Left renal cortex interstitium (tissue), 4 donors: ENCODE measurements at places on chromosomes 6 and 20. TPM values are rescaled to one million over a fixed set of nuclear protein-coding genes. Genes with fewer than 3 reads are reported as not detected.

- no peak for DNase-seq
Observed at GRCh38 chr6:30857112-30857511, 27.2 kb upstream of the DDR1 start.

DNA sequence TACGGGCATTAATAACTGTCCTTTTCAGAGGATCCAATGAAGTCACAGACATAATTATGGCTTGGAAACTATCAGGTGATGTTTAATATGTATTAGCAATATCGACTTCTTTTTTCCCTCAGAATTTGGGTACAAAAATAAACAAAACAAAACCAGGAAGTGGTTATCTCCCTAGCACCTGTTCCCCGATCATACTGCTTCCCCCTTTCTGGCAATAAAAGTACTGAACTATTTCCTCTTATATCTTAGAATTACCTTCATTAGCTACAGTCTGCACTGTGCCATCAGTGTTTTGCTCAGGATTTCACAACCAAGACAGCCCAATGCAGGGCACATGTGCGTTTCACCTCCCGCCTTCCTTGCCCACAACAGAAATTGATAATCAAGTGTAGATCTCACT is 216.9 kb upstream of the BTBD3 start:
- no peak for DNase-seq

DNA sequence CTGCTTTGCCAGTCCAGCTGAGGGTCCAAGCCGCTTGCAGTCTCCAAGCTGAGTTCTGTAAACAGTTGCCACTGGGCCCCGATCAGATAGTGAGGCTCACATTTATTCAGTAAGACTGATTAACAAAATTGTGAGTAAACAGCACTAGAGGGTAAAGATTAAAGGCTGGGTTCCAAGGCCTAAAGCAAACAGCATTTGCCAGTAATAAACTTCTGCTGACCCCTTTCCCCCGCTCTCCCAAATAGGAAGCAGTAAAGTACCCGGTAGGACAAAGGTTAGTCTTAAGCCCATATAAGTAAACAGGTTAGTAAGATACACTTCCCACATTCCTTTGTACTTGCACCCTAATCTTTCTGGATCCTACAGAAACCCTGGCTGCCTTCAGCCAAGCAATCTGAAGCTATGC is 181.8 kb downstream of the MEI4 start:
- DNase-seq = no peak

DNA sequence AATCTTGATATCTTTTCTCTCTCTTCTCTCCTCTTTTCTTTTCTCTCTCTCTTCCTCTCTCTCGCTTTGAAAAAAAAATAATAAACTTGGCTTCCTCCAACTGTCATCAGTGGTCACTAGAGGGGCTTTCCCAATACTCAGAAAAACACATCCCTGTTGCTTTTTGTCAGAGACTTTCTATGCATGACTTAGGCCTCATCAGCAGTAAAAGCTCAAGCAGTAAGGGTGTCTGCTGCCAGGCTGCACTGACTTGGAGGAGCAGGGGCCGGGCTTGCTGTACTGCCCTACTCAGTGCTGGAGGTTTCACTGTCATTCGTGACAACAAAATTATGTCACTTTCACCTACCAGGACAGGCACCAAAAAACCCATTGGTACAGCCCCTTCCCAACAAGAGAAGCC is 272.0 kb downstream of the ADGB start:
- no peak for DNase-seq

DNA sequence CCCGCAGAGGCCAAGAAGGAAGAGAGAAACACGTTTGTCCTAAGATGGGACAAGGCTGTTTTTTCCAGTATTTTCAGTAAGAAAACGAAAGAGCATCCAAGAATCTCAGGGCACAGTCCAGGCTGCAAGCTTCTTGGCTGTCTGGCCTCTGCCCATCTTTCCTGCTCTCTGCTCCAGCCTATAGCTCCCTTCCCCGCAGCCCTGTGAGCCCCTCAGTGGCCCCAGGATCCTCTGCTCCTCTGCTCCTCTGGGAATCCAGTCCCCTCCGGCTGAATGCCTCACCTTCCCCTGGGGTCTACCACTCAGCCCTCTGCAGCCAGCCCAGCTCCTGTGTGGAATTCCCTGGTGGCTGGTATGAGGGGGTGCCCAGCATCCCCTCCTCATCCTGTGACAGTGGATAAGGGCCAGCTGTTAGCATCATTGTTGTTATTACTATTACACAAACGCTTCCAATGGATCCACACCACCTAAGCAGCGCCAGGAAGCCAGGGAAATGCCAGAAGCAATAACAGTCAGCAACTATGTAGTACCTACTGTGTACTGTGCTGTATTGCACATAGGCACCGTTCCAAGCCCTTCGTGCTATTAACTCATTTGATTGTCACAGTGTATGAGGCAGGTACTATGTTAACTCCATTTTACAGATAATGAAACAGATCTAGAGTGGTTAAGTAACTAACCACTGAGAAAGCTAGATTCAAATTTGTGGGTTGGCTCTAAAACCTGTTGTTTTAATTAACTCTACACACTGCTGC is 60.3 kb upstream of the PTPN1 start:
- DNase-seq = no peak

GRCh38 chr20:43959079-43959919 is 44.6 kb downstream of the TOX2 start:
- DNase-seq = no peak

GRCh38 chr20:61487346-61487996 is 235.4 kb downstream of the CDH4 start:
- no peak for DNase-seq

DNA sequence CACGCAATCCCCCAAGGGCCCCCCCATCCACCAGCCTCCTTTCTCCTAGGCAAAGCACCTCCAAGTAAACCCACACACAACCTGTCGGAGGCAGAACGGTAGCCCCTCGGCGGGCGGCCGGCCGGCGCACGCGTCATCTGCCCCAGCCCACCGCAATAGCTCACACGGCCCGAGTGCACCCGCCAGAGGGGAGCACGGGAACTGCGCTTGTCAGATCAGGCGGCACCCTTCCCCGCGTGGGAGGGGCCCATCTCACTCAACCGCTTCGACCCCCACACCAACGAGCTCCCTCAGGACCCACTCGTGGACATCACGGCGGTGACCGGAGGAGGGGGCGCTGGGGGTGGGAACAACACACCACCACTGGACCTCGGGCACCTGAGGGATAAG is 767.9 kb upstream of the DEFB115 start:
- no peak for DNase-seq

DNA sequence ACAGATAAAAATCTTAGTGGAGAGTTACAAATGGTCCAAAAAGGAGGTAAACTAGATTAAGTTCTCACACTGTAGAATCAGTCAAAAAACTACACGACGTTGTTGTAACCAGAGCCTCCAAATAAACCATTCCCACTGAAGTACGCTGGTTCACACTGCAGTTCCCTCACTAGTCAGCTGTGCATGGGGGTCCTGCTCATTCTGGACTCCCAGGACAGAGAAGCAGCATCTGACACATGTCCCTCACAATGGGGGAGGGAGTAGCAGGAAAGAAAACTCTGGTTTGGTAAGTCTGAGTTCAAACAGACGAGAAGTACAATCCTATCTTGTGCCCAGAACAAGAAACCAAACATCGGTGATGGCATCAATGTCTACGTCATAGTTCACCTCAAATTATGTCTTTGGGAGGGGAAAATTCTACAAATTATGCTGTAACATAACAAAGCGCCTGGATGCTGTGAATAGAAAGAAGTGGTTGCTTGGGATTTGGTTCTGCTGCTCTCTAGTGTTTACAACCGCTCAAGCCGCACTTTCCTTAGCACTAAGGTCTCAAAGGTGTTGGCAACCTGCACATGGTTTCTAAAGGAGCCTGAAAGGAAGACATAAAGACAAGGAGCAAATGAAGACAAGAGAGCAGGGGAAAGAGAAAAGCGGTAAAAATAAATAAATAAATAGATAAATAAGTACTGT is 208.0 kb downstream of the GMDS start:
- no peak for DNase-seq

DNA sequence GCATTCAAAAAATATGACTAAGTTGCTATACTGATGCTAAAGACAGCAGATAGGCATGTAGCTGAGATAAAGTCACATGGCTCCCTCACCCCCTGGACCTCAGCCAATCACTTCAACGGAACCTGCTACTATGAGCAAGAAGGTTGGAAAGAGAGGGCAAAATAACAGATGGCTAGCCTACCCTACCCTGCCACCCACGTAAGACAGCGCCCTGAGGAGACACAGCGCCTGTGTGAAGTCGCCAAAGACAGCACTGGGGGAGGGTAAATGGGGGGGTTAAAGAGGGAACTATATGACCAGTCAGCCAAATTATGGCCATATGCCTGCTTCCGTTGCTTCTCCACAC is 163.2 kb downstream of the RALGAPA2 start:
- DNase-seq = no peak

Gene WFDC12
- not detected for polyA plus RNA-seq

Gene HTR1B
- 0.46 TPM for polyA plus RNA-seq

Gene RAET1E
- 0.29 TPM for polyA plus RNA-seq
